ENCODE measurements at places on chromosomes 3 and 15.

DNA sequence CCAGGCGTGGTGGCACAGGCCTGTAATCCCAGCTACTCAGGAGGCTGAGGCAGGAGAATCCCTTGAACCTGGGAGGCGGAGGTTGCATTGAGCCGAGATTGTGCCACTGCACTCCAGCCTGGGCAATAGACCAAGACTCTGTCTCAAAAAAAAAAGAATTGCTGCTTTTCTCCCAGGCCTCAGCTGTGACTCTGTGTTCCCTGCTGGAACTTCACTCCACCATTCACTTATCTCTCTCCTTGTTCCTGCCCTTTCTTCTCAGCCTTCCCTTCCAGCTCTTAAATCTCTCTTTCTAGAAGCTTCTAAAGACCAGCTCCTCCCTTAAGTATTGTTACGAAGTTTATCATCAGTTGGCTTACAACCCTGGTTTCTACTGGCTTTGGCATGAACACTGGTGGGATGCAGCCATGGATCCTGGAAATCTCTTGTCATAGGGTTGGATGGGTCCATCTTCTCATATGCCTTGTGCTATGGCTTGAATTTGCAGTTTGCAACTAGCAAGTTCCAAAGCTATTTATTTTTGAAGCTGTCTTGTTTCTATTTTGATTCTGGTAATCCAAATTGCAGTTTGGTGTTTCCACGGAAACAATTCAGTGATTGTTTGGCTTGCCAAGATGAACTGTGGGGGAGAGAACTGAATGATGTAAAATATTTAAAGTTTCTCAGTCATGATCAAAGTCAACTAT lies 10.5 kb downstream of the C3orf62 start:
- DNase-seq = no peak

DNA sequence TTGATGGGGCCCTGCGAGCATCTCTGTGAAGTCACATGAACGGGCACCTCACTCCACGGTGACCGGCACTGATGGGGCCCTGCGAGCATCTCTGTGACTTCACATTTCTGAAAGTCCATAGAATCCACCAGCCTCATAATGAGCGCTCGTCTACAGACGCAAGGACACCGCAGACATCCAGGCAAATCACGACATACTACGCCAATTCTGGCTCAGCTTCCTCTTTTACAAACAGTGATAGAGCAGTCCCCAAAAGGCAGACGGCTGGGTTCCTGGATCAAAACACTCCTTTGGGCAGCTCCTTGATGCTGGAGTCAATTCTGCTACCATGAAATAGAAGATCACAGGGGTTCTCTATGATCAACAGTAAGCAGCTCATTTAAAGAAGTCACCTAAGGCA lies 125.4 kb downstream of the XXYLT1 start:
- DNase-seq = no peak

DNA sequence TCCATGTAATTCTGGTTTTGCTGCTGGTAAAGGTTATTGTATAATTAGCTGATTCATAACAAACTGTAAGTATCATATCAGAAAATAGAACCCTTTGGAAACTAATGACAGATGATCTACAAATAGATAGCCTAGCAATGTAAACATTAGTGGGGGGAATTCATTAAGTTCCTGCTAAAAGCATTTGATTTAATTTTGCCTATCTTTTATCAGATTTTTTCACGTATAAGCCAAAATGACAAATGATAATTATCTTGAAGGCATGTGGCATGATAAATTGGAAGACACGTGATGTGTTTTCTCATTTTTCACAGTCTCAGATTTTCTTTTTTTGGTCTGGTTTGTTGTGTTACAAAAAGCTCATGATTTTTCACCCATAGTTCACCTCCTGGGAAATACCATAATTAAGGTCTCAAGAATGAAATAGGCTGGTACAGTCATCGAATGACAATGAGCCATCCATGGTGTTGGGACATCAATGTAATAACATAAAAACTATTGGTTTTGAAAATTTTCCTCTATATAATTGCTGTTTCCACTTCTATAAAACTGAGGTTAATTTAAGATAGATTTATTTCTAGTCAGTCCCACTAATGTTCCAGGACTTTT lies 325.9 kb upstream of the TBL1XR1 start:
- no peak for DNase-seq

DNA sequence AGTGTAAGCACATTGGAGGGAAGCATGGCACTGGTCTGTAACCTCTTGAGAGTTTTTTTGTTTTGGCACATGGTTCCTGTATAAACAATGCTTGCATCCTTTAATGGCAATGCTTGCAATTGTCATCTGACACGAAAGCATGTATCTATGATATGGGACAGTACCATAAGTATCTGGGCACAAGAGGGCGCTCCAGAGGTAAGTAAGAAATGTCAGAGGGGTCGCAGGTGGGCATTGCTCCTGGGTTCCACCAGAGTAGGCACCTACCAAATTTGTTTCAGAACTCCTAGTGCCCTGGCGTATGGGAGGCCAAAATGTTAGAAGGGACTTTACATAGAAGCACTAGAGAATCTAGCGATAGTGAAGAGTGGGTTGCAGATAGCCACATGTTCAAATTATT lies 58.7 kb upstream of the BCHE start:
- DNase-seq = no peak

- no peak for DNase-seq
Measured at GRCh38 chr3:24595796-24596195, 101.1 kb upstream of the THRB start.

DNA sequence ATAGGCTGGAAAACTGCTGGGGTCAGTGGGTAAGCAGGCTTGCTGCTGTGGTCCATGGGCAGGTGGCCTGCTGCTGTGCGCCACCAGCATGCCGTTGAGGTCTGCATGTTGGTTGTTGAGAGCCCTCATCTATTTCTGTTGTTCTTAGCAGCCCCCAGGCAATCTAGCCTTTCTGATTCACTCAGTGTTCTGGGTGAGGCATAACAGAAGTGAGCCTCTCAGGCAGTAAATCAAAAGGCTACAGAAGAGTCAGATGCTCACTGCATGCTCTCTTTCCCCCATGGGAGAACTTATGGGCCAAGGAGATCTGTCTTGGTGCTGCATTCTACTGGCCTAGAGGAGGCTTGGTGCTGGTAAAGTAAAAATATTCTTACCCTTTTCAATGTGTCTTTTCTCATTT lies 67.8 kb upstream of the ATP10A start:
- no peak for DNase-seq

- no peak for DNase-seq
Measured at GRCh38 chr3:71684046-71684756, 41.0 kb downstream of the EIF4E3 start.

GRCh38 chr3:111605493-111605892 lies 10.3 kb upstream of the ZBED2 start:
- DNase-seq = no peak

- DNase-seq = peak; percentile 65
Measured at GRCh38 chr3:184005941-184006507, 11.7 kb downstream of the ABCC5 start.

DNA sequence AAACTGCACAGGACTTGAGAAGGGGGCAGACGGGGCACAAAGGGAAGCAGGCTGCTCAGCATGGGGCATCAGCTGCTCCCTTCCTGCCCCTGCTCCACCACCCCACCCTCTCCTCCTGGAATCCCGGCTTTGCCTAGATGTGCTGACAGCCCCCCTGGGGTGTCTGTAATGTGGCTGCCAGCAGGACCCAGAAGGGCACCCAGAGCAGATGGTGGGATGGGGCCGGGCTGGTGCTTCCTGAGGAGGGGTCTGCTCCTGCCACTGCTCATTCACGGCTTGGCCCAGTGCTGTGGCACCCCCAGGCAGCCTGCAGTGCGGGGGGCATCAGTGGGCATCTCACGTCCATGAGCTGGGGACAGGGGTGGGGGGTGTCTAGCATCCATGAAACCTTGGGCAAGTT lies 10.2 kb downstream of the H1-8 start:
- no peak for DNase-seq

GRCh38 chr3:3403700-3404099 lies 224.2 kb upstream of the CRBN start:
- no peak for DNase-seq

DNA sequence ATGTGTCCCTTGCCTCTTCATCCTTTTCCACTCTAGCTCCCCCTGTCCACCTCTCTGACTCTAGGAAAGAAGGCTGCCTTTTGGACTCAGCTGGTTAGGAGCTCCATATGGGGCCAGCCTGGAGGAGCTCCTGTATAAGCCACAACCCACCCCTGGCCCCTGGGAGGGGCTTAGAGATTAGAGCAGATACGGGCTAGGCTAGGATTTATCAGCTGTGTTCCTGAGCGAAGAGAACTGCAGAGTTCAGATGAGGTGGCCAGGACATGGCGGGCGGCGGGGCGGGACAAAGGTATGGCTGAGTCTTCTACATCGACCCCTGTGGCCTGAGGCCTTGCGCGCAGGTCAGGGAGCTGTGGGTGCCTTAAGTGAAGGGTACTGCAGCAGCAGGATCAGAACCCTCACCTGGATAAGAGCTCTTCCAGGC lies 7.9 kb downstream of the NBEAL2 start:
- peak; percentile 68 for DNase-seq

DNA sequence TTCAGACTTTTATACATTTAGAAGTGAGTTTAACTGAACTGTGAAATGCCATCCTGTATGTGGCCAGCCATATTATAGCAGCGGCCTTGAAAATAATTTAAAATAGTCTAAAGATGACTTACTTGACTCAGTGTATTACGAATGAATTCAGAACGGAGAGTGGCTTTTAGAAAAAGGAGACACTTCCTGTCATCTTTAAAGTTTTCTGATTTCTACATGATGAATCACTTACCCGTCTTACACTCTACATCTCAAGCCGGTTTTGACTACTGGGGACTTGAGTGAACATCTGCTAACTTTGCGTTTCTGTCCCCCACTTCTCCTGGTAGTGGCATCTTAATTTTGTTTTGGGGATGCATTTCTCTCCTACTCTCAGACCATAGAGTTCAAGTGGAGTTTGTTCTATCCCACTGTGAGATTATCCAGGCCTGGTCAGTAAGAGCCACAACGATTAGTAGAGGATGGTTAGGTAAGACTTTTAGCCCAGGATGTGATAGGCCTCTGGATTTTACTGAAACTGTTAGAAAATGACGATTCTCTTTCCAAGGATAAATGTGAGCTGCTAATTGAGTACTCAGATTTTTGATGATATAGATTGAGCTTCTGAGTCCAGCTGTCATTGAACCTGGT lies 175.4 kb upstream of the CADPS start:
- no peak for DNase-seq

DNA sequence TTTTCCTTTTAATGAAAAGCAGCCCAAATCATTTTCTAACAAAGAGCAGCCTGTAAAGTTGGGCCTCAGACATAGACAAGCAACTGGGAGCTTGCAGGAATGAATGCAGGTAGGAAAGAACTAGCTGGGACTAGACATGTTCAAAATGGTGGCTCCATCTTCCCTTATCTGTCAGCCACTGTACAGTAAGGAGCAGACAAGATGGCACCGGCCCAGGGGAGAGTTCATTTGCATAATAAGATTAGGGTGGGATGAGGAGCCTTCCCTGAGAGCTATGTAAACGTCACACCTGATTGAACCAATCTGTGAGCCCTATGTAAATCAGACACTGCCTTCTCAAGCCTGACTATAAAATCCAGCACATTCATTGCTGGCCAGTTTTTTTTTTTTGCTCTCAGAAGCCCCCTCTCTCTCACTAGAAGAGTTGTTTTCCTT lies 59.7 kb upstream of the GK5 start:
- no peak for DNase-seq

- DNase-seq = no peak
Measured at GRCh38 chr3:24562895-24563294, 68.2 kb upstream of the THRB start.

Measured in GF-D8 (cell line).